ENCODE measurements at places on chromosomes 16 and 17.

DNA sequence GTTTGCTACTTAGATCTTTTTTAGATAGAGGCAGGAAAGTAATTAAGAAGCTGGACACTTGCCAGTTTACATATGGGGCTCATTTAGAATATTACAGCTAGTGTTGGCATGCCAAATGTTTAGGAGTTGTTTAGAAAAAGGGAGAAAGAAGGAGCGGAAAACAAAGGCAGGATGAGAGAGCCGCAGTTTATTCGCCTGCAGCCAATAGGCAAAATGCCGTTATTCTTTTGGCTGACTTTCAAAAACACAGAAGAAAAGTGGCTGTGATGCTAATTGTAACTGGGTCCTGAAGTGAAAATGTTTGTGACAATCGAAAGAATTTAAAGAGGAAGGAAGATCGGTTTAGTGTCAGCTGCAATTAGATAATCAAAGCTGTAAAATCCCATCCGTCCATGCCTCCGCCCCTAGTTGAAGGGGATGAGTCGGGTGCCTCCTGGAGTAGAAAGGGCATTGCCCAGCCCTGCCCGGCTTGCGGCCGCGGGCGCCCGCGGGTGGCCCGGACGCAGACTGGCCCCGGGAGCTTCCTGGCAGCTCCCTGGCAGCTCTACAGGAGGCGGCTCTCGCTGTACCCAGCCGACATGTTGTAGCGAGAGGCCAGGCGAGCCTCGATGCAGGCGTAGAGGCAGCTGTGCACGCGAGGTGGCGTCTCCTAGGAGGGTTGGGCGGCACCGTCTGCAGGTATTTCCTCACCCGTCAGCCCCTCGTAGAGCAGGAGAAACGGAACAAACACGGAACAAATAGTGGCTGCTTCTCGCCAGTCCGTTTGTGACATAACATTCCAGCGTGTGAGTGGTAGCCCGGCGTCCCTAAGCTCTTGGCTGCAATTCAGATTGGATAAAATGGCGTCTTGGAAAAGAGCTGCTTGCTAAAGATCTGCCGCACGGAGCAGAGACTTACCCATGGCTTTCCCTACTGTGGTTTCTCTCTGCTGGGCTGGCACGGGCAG lies 82.2 kb downstream of the TNRC6C start:
- no peak for DNase-seq

DNA sequence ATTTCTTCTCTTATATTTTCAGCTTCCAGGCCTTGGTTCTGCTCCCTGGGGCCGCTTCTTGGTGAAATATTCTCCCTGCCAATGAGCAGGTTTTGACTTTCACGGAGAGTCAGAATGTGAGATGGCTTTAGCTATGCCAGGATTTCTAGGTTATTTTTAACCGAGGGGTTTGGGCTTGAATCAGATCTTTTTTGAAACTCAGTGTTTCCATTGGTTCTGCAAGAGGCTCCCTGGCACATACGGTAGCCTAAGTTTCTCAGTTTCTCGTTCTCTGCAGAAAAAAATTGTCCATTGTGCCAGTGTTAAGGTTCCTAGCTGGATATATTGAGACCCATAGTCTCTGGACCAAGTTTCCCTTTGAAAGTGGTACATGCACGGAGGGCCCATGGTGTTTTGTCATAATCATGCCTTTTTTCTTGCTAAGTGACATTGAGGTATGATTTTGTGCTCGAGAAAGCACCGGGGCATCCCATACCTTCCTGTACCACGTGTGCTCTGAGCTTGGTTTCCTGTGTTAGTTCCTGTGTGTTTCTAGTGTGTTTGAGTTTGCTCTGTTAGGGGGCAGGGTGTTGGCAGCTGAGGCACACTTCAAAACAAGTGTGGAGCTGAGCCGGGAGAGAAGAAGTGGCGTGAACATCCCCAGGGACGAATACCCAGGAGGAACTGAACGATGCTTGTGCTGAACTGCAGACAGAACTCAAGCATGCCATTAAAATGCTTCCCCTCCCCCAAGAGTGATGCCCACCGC lies 127.2 kb downstream of the HS3ST3B1 start:
- DNase-seq, result peak; percentile 34

DNA sequence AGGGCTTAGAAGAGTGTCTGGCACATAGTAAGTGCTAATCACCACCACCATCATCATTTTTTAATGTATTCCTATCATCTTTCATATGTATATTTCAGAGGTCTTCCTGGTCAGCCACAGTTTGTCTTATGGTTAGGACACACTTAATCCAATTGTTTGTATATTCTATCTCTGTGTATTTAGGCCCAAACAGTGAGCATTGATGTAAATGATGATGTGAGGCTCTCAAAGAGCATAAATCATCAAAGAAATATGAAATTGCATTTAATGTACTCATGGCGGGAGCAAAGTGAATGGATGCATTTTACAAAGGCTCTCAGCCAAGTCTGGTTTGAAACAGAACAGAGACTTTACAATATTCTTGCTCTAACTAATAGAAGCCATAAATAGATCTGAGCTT lies 24.1 kb upstream of the MPHOSPH6 start:
- no peak for DNase-seq

GRCh38 chr17:69962436-69962995 lies 112.5 kb upstream of the KCNJ16 start:
- no peak for DNase-seq

GRCh38 chr17:364308-364707 lies 11.7 kb upstream of the RPH3AL start:
- no peak for DNase-seq

GRCh38 chr16:64773638-64774037 lies 348.2 kb downstream of the CDH11 start:
- no peak for DNase-seq

- DNase-seq, result no peak
Measured at GRCh38 chr16:24332178-24332577, 76.0 kb downstream of the CACNG3 start.

- DNase-seq, result no peak
Measured at GRCh38 chr16:51924744-51925143, 622.2 kb downstream of the TOX3 start.

DNA sequence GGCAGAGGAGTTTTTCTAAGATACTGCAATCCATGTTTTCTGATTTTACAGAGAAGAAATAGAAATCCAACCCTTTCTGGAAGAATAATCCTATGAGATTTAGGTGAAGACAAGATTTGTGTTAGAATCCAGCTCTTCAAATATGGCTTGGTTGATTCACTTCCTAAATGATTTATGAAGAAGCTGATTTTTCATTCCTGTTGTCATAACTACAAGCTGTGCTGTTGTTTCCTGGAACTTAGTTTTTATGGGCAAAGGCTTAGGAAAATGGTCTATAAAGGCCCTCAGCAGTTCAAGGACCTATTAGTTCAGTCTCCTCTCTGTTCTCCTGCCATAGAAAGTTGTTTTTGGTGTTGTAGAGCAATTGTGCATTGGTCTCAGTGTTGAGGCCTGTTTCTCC lies 174.2 kb upstream of the FAM20A start:
- no peak for DNase-seq

- DNase-seq, result no peak
Measured at GRCh38 chr16:795580-796229, 4.8 kb downstream of the GNG13 start.

- no peak for DNase-seq
Measured at GRCh38 chr16:75402821-75403475, 30.4 kb downstream of the CFDP1 start.

DNA sequence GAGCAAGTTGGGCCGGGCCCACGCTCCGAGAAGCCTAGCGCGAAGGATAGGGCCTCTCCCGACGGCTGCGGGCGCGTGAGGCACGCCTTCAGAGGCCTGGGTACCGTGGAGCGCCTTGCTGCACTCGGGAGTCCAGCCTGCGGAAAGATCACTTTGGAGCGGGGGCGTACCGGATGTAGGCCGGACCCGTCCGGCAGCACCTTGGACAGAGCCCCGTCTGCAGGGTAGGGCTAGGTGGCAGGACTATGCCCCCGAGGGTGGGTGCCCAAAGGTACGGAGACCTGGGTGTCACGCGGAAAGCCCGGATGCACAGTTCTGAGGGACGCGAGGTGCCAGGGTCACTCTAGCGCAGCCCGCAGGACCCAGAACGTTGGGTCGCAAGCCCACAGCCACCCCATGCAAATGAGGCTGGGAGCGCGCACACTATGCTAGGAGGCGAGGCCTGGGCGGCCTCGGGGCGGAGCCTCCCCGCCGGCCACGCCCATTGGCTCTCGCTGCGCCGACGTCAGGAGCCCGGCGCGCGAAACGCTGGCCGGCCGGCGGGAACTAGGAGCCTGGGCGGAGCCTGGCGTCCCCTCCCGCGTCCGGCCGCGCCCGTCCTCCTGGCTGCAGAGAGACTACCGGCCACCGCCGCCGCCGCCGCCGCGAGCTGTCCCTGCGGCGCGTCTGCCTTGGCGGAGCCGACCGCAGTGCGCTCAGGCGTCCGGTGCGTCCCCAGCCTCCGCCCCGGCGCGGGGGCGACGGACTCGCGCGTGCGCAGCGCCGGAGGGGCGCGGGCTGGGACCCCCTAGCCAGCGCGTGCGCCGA lies at the start of gene PAQR4:
Gene PAQR4 (plus strand): TSS at position 611 of the 807 bp plus-strand sequence. CDS start 327 bp downstream, outside the sequence.
- DNase-seq, result peak; percentile 53

DNA sequence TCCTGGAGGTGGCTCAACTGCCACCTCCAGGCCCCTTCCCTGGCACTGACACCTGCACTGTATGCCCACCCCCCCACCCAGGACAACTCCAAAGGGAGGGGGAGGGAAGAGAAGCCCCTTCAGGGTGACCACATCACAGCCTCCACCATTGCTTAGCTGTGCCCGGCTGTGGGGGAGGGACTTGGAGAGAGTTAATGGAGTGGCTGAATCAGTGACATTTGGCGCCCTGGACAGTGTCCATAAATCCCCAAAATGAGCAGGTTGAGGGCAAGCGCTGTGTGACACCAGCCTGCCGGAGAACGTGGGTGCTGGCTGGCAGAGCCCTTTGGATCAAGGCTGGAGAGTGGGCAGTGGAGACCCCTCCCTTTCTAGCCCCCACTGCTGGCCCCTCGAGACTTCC lies 883 bp downstream of the USH1G start:
- DNase-seq, result no peak

- DNase-seq, result no peak
Measured at GRCh38 chr17:19244781-19245180, 7.6 kb downstream of the EPN2 start.

GRCh38 chr16:89761304-89761922 lies 40.1 kb downstream of the ZNF276 start:
- DNase-seq, result no peak

GRCh38 chr16:85660843-85661739 lies 27.7 kb downstream of the GINS2 start:
- no peak for DNase-seq

DNA sequence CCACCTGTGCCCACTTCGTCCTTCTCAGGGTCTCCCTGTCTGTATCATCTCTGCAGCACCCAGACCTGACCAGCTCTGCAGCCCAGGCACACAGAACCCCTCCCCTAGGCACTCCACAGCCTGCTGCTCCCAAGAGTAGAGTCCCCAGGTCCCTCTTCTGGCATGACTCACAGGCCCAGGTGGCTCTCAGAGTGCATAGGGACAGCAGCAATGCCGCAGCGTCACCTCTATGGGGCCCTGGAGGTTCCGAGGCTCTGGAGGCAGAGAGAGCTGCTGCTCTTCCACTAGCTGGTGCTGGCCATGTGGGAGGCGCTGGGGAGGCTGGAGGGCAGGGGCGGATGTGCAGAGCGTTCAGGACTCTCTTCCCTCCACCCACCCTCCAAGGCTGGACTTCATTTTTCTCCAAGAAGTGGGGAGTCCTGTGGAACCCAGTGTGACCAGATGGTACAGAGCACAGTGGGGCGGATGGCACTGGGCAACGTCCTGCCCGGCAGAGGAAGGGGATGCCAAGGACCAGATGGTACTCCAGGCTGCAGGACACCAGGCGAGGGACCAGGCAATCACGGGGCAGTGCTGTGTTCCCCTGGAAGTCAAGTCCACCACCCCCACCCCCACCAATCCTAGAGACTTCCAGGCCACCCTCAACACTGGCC lies 151.7 kb downstream of the RBFOX3 start:
- DNase-seq, result no peak

DNA sequence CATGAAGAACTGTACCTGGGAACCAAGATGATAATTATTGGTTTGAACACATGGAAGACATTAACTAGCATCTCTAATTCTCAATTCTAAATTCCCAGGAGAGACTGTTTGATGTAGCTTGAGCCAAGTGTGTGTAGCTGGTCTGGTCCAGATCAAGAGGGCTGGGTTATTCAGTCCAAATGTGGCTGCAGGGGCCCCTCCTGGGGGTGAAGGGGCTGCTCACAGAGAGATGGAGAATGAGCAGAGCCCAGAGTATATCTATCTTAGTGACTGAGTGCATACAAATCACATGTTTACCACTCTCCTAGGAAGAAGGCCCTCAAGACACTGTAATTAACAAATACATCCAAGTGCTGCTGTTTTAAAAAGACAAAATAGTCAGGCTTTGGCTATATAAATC lies 50.4 kb downstream of the HS3ST2 start:
- no peak for DNase-seq

- no peak for DNase-seq
Measured at GRCh38 chr16:14418795-14419225, 211.2 kb downstream of the PARN start.

DNA sequence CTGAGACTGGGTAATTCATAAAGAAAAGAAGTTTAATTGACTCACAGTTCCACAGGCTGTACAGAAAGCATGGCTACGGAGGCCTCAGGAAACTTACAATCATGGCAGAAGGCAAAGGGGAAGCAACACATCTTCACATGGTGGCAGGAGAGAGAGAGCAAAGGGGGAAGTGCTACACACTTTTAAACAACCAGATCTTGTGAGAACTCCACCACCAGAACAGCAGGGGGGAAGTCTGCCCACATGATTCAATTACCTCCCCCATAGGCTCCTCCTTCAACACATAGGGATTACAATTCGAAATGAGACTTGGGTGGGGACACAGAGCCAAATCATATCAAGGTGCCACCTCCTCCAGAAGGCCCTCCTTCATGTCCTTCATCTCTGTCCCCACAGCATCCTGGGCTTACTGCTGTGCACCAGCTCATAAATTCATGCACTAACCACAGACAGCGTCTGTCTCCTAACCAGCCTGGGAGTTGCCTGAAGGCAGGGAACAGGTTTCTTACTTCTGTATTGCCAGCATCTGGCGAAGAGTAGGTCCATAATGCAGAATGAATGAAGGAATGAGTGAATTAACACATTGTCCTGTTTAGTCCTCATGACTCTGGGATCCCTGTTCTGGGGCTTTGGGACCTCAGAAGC lies 74.4 kb downstream of the WSB1 start:
- DNase-seq, result no peak

- no peak for DNase-seq
Measured at GRCh38 chr17:49123061-49123460, 9.5 kb upstream of the B4GALNT2 start.
